SJCRH30 (cell line): ENCODE measurements at places on chromosomes 12 and 14. TPM values are rescaled to one million over a fixed set of nuclear protein-coding genes. Genes with fewer than 3 reads are reported as not detected.

POTEG gene
- total RNA-seq, result not detected in 2 replicates

DNA sequence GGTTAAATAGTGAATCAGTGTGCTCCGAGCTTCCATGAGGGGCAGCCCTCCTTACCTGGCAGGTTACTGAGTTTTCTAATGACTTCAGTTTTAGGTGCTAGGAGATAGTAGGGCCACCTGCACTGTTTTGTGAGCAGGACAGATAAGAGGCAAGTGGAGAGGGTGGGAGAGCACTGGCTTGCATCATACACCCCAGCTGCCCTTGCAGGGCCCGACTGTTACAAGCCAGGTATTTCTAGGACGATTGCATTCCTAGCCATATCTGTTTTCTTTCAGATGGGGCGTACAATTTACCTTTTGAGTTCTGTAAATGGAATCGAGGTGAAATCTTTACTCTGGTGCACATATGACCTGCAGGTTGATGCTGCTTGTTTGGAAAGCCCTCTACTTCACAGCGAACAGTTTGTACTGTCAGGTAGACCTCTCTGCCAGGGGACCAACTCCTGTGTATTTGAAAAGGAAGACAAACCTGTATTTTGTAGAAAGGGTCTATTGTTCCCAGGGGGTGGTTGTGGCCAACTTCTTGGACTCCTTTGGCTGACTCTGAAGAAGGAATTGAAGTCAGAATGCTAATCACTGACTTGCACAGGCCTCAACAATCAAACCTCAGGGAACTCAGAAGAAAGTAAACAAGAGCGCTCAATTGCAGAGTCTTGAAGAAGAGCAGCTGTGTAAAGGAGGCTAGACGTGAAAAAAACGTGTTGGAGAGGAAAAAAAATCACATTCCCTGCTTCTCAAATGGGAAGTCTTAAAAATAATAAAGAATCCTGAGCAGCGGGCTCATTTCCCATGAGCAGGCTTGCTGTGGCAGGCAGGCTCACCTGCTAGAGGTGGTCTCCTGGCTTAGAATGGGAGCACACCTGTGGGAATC is 57.3 kb downstream of the ETV6 start:
- H3K27me3 ChIP-seq, result no peaks in the 10 kb centered on the region

DNA sequence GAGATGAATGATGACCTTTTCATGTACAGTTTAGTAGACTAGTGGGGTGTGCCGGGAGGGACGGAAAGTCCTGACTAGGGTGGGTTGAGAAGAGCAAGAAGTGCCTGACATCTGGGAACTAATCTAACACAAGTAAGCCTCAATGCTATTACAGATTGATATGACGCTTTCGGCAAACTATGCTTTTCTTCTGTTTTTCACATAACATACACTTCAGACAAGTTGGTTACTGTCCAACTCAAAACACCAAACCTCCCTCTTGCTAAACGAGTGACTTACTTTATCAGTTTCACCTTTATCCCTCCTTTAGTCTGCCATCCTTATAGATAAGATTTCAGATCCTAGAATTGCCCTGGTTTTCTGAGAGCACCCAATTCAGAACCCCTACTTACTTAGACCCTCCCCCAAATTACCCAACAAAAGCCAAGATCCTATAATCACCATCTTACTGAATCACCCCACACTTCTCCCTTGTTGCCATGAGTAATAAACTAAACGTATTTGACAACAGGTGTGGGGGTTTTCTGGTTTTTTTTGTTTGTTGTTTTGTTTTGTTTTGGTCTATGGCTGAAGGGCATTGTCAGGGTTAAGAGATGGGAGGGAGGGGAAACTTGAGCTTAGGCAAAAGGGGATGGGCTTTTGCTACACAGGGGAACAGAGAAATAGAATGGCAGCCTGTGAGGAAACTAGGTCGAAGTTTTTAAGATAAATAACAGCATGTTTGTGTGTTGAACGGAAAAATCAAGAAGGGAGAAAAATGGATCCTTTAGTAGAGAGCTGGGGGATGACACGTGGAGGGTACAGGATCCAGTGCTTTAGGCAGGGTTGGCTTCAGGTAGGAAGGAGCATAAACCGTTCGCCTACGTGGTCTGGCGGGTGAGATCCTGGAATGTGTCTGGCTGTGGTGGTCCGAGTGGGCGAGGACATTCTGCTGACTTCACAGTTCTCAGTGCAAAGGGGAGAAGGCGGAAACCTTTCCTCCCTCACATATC is 6.1 kb upstream of the PSMA3 start:
- no peaks in the 10 kb centered on the region for H3K4me1 ChIP-seq
- peak overlapping the region; percentile 84 for H3K4me3 ChIP-seq
- DNase-seq, result peak; percentile 24
- peak overlapping the region; percentile 48 for H3K27ac ChIP-seq
- H3K27me3 ChIP-seq, result no peaks in the 10 kb centered on the region

DNA sequence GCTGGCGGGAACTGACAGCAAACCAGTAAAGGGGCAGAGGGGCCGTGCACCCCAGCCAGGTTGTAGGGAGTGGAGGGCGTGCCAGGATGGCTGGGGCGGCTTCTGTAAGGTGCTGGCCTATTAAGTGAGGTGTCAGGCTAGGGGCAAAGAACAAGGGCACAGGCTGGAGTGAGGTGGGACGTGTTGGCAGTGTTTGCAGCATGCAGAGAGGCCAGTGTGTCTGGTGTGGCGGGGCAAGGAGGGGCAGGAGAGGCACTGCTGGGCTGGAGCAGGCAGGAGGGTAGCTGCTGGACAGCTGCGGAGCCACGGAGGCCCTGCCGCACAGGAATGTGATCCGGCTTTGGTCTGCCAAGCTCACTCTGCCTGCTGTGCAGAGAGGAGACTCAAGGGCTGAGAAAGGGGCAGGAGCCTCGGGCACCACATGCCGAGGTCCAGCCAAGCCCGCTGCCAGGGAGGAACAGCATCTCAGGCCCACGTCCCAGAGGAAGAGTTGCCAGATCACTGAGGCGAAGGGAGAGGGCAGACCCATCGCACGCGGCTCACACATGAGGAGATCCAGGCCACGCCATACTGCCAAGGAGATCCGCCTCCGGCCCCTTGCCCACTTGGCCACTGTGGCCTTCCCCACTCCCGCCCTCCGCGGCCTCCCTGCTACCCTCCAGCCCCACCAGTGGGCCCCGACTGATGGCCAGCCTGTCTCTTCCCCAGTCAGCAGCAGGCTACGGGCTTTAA is 46.8 kb downstream of the AMN start:
- H3K36me3 ChIP-seq, result peaks cover 64% of the 10 kb centered on the region
- H3K27ac ChIP-seq, result no peak overlapping the region
- DNase-seq, result no peak
- no peaks in the 10 kb centered on the region for H3K4me1 ChIP-seq

DNA sequence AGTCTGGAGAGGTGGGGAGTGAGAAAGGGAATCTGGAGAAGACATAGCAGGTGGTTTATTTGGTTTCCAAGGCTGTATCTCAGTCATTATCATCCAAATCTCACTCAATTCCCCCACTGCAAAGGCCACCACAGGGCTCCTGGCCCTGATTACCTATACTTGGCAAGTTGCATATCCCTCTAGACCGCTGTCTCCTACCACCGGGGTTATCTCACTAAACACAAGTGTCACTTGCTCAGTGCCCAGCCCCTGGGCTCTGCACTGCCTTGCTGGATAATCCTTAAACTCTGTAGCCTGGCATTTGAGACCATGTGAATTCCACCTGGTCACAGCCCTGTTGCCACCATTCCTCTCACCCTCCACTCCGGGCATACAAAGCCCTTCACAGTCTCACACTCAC is 119.0 kb downstream of the RTN1 start:
- H3K27ac ChIP-seq, result no peak overlapping the region
- H3K4me3 ChIP-seq, result no peak overlapping the region
- DNase-seq, result no peak
- no peaks in the 10 kb centered on the region for H3K4me1 ChIP-seq
- no peaks in the 10 kb centered on the region for H3K27me3 ChIP-seq
- H3K36me3 ChIP-seq, result no peaks in the 10 kb centered on the region

- no peaks in the 10 kb centered on the region for H3K27me3 ChIP-seq
- H3K4me1 ChIP-seq, result no peaks in the 10 kb centered on the region
- DNase-seq, result no peak
Observed at GRCh38 chr14:78637489-78637888, 467.3 kb downstream of the NRXN3 start.

- H3K27me3 ChIP-seq, result no peaks in the 10 kb centered on the region
- H3K4me1 ChIP-seq, result no peaks in the 10 kb centered on the region
- peak; percentile 4 for DNase-seq
- no peak overlapping the region for H3K4me3 ChIP-seq
- H3K36me3 ChIP-seq, result no peaks in the 10 kb centered on the region
Observed at GRCh38 chr12:83106873-83107272, 420.2 kb downstream of the TMTC2 start.
